ENCODE measurements at places on chromosomes 5 and 9.
A peak's percentile ranks its signal among the peaks of the same experiment; 100 is the strongest.

DNA sequence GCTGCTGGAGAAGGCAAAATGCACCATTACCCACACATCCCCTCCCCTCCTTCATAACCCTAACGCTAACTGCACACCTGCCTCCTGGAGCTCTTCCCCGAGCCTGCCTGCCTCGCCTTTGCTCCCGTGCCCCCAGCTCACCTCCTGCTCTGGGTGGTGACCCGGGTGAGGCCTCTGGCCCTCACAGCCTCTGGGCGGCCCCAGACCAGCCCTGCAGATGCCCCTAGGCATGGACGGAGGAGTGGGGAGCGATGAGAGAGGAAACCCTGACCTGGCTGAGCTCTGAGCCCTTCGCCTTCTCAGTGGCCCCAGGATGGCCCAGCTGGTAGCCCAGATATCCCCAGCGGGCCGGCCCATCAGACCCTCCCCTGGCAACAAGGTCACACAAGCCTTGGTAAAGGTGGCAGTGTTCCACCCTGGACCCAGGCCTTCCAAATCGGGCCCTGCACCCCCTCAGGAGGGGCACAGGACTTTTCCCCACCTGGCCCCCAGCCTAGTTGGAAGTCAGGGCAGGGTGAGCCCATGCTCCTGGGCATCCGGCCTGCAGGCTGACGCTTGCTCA, 14.5 kb upstream of the CAMSAP1 start:
- DNase-seq = no peak

GRCh38 chr5:27810458-27810857, 772.1 kb upstream of the CDH9 start:
- no peak for DNase-seq

DNA sequence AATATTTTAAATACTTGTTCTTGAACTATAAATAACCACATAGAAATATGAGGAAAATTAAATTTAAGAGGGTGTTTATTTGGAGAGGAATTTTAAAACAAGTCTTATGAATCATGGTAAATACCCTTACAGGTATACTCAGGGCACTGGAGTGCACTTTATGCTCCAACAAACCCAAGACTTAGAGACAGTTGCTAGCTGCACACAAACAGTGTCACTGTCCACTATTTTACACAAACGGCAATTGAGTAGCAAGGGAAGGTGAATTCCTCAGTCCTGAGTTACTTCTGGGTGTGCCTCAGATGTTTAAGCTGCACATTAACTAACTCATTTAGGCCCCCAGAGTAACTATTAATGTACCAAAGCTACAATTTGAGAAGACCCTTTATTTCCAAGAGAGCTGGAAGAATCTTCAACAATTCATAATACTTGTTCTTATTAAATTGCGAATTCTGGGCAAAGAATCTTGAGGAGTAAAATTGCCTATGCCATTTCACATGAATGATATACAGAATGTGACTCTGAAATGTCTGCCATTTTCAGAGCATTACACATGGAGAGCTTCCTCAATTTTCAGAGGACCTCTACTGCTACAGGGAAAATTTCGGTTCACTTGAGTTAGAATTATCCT, 371.2 kb downstream of the PDE4D start:
- no peak for DNase-seq

GRCh38 chr5:80346055-80346454, 26.3 kb downstream of the SPZ1 start:
- DNase-seq = peak; percentile 5

DNA sequence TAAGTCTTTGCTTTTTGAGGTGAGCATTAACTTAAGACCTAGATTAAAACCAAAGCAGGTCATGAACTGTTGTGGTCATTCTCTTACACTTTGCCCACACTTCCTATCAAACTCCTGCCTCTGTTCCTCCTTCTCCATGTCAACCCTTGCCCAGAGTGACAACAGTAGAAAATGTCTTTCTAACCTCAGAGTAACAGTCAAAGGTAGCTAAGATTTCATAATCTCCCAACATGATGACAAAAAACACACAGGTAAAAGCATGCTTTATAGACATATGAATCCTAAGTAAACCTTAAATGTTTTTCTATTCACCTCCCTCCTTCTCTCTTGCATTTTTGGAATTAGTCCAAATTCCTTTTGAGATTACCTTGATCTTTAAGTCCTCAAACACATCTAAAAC, 422.3 kb downstream of the SPATA31D1 start:
- DNase-seq = no peak

DNA sequence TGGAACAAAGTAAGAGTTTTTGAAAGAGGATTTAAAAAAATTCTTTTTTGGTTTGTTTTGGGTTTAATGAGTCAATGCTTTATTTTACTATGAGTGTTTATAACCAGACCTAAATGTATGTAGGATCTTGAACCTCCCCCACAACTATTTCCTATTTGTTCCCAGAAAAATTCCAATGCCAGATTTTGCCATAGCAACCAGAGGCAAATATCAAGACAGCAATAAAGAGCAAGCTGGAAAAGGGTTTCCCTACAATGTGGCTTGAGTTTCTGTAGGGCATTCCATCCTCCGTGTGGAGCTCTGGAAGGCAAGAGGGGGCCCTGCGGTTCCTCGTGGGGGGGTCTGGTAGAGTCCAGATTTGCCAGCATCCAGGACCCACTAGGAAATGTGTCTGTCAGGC, 27.8 kb upstream of the GDNF start:
- DNase-seq = no peak
